ENCODE measurements at places on chromosomes 3 and 15.

GRCh38 chr3:86793786-86794185, 197.2 kb downstream of the VGLL3 start:
- peak; percentile 92 for DNase-seq

- no peak for DNase-seq
These were observed 30.1 kb upstream of the CAPN3 start for GRCh38 chr15:42329161-42329560.

- DNase-seq = no peak
These were observed 97.7 kb upstream of the ZBED2 start for GRCh38 chr3:111692593-111693552.

DNA sequence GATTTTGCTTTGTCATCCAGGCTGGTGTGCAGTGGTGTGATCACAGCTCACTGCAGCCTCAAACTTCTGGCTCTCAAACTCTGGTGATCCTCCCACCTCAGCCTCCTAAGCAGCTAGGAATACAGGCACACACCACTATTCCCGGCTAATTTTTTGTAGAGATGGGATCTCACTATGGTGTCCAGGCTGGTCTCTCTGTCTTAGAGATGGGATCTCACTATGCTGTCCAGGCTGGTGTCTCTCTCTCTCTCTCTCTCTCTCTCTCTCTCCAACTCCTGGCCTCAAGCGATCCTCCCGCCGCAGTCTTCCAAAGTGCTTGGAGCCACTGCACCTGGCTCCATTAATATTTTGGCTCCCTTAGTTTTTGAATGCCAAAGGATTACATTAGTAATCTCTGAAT, 17.7 kb downstream of the USF3 start:
- DNase-seq = no peak

DNA sequence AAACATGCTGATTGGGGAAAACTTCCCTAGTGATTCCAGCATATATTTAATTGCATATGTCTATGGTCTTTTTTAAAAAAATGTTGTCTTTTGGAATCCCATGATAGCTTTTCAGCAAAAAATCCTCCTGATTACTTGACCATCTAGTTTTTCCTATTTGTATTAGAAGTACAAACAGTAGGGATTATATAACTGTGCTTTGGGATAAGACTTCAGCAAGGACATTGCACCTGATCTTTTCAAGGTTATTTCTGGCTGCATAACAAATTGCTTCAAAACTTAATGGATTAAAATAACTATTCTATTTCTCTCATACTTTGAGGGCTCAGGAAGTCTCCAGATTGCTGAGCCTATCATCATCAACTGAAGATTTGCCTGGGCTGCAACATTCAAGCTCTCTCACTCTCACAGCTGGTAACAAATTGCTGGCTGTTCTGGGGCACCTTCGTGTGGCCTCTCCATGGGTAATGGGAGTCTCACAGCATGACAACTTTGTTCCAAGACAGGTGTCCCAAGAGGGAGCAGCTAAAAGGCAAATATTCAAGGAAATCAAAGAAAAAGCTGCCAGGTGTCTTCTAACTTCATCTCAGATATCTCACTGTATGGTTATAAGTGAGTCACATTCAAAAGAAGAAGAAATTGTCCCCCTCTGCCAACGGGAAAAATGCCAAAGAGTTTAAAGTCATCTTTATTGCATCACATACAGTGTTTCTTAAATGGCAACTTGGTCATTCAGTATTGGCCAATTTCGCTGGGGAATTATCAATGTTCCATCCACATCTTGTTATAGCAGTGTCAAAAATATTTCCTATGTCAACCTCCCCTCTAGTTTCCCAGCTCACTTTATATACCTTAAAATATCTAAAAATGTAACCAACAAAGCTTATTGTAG, 644.5 kb upstream of the GRM7 start:
- no peak for DNase-seq

GRCh38 chr3:136992115-136992514, 34.3 kb downstream of the IL20RB start:
- no peak for DNase-seq

- no peak for DNase-seq
These were observed 55.9 kb downstream of the ALCAM start for GRCh38 chr3:105422645-105423044.

DNA sequence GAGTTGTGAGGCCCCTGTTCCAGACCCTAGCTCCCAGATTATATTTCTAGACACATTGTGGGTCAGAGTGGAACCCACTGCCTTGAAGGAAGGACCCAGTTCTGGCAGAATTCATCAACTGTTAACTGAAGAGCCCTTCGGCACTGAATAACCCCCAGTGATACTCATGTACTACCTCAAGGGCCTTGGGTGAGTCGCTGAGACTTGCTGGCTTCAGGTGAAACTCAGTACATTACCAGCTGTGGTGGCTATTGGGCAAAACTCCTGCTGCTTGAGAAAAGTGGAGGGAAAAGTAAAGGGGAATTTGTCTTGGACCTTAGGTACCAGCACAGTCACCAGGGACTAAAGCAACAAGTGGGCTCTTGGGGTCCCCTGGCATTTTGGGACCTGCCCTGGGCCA, 394.9 kb upstream of the EPHA3 start:
- DNase-seq = no peak

DNA sequence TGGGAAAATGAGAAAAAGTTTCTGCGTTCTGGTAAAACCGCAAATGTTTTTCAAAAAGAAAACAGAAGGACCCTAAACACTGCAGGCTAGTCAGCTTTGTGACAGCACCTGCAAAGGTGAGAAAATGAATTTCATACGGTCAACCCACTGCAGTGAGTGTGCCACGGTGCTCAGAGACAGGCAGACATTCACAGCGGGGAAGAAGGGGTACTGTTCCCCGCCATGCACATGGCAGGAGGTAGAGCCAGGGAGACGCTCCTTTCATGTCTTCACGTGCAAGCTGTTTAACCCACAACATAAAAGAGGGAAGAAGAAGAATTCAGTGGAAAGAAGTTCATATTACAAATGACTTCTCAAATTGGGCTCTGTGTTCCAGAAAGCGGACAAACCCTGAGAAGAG, 109.5 kb downstream of the SEC22A start:
- no peak for DNase-seq

DNA sequence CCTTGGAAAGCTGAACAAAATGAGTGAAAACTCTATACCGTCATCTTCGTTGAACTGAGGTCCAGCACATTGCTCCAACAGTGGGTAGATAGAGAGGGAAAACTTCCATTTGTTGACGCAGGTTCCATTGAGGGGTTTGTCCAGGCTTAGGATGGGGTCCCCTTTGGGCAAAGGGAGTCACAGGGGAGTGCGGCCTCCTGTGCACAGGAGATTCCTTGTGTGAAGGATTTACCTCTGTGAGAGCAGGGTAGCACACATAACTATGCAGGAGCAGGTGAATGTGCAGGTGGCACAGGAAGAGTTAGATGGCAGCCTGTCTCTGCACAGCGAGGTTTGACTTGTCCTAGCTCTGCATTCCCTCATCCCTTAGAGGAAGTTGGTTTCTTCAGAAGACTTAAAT, 139.3 kb downstream of the SNRPN start:
- no peak for DNase-seq

DNA sequence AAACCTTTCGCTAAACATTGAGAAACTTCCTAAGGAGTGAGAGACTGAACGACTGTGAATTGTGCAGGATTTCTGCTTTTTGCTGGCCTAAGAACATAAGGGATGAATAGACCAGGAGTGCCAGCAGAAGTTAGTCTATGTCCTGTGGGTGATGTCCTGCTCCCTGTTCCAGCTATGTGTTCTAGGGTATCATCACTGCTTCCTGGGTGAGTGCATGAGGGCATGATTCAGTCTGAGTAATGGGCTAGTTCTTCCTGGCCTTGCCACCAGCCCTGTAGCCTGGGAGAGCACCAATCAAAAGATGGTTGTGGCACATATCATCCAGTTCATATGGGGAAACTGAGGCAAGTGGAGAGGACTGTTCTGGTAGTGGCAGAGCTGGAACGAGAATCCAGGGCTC, 153.9 kb upstream of the TPM1 start:
- DNase-seq = no peak

DNA sequence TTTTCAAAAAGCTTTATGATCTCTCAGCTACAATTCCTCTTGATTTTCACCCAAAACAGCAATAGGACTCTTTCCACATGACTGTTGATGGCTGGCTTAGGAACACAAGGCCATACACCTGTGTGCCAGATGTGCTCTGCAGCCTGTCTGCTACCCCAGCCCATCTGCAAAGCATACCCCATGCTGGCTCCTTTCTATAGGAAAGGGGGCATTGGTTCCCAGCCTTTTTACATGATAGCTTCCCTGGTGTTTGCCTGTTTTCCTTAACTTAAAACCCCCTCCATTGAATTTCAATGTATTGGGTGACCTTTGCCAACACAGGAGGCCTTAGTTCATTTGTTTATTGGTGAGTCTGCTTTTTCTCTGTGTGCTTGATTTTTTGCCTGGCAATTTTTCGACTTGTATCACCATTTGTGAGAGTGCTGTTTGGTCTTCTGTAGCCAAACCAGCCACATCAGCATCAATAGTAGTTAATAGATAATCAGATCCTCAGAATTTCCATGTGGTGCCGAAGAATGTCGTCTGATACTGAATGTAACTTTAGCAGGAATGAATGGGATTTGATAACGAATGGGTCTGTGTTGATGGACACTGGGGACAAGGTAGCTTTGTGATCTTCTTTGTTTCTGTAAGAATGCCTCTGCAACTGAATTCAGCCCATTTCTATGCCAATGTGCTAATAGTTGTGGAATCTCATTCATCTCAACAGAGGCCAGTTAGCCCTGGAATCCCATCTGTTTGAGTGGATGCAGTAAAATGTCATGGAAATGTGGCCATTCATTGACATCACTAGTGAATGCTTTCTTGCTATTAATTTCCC, 272.2 kb upstream of the RARB start:
- peak; percentile 85 for DNase-seq

- DNase-seq = peak; percentile 79
These were observed 36.5 kb upstream of the CPB1 start for GRCh38 chr3:148790851-148791735.

- DNase-seq = no peak
These were observed 239.2 kb upstream of the IL12A start for GRCh38 chr3:159749406-159749805.

DNA sequence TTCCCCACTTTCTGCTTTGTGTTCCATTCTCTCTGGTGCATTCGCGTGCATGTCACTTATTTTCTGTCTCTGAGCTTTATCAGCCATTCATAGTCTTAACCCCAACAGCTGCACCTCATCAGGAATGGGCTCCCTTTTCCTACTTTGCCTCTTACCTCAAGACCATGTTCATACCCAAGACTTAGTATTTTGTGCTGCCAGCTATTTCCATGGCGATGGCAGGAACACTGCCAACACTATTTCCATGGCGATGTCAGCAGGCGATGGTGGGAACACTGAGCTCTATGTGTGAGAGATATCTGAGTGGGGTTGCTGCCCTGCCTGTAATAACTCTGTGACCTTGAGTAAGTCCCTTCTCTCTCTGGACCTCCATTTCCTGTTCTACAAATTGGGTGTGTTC, 5.5 kb downstream of the ZNF35 start:
- DNase-seq = peak; percentile 12

- peak; percentile 52 for DNase-seq
These were observed 31.1 kb downstream of the CYFIP1 start for GRCh38 chr15:22949074-22949547.

DNA sequence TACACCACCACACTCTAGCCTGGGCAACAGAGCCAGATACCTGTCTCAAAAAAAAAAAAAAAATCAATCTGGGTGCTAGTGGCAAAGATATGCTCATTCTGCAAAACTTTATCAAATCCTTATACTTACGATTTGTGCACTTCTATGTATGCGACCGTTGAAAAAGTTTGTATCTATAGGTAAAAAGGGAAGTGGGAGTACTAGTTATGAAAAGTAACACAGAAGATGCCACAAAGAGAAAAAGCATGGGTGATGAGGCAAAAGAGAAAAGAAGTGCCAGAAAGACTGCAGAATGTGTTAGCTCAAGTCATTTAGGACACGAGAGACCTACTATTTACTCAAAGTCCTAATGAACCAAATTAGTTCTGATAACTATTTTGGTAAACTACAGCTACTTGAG, 407.8 kb downstream of the SHQ1 start:
- DNase-seq = no peak

DNA sequence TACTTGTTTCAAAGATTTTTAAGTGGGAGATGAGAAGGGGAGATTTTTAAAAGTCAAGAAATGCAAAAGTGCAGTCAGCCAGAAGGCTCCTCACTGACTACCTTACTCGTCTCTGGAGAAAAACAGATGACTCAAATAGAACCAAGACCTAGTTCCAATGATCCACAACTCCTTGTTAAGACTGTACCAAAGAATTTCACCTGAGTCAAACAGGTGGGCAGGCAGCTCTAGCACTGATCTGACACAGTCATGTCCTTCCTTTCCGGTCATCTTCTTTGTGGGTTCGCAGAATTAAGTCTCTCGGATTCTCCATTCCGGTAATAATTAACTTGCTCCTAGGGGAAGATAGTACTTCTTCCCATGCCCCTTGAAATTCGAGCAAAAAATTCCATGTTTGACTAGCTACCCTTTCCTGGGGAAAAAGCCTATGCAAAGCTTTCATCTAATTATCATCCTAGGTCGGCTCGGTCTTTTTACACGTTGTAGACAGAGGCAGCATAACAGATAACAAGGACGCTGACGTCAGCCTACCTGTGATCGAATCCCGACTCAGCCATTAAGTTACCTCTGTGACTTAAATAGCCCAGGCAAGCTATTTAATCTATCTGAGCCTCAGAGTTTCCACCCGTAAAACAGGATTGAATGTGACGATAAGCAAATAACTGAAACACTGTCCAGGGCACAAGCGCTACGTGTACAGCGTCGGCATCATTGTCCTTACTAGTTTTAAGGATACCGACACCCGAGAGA, 758 bp downstream of the SELENOK start:
- DNase-seq = peak; percentile 55

DNA sequence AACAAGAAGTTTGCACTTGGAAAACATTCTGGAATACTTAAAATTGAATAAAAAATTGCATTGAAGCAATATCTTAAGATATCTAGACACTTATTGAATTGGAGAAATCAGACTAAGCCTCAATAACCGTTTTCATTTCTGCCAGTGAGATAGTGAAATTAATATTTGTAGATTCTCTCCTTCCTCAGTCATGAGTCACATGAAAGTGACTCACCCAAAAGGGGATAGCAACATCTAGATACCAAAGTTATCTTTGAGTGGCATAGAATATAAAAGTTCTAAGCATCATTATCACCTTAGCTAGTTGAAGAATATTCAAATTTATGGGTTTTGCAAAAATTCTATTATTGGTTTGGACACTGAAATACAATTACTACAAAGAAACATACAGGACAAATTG, 614.8 kb upstream of the ZNF717 start:
- no peak for DNase-seq

DNA sequence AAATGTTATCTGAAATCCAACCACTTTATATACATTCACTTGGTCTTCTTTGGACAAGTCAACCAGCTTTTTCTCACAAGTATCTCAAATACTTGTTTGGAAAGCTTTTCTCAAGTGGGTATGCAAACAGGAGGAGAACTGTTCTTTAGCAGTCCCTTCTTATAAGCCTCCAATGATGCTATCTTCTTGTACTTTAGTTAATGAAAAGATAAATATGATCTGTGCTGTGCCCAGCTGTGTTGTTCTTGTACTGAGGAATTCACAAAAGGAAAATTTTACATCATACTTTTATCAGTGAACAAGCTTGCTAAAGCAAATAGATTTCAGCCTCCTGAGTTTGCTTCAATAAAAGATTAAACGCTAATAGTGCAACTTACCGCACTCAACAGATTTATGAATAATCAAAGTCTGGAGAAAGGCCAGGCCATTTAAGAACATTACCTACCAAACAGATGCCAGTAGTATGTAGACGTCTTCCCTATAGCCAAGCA, 395.2 kb downstream of the MECOM start:
- DNase-seq = no peak
